ENCODE measurements at places on chromosomes 6 and 20.

- no peak for DNase-seq
These were observed 146.7 kb downstream of the GJA10 start for GRCh38 chr6:90040931-90041330.

GRCh38 chr6:15023448-15023847 lies 222.4 kb upstream of the JARID2 start:
- peak; percentile 74 for DNase-seq

GRCh38 chr6:155404937-155405336 lies 50.7 kb downstream of the NOX3 start:
- no peak for DNase-seq

DNA sequence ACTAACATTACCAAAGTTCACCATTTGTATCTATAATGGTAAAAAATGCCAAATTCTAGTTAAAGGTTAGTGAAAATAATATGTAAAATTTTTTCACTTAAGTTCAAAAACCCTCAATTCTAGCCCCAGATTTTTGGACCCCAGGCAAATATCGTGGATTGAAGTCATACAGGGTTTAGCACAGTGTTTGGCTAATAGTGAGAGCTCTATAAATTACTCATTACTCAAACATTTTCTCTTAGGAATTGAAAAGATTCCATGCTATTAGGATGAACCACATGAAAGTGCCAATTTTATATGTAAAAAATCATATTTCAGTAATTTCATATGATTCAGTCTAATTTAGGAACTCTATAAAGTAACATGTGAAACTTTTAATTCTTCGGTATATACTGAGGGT lies 170.3 kb upstream of the PREP start:
- no peak for DNase-seq

DNA sequence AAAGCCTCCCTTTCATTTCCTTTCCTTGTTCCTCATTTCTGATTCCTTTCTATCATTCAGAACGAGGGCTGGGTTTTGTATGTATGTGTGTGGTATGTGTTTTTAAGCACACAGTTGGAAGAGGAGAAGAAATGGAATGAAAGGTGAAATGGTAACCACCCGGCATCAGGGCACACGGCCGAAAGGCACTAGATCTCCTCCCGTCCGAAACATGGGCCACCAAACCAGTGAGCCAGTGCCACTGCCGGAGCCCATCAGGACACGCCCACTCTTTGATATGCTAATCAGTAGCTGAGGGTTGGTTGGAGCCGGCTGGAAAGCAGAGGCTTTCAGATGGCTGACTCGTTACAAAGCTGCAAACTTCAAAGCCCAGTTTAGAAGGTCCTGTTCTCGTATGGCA lies 228.6 kb upstream of the JARID2 start:
- DNase-seq = no peak

DNA sequence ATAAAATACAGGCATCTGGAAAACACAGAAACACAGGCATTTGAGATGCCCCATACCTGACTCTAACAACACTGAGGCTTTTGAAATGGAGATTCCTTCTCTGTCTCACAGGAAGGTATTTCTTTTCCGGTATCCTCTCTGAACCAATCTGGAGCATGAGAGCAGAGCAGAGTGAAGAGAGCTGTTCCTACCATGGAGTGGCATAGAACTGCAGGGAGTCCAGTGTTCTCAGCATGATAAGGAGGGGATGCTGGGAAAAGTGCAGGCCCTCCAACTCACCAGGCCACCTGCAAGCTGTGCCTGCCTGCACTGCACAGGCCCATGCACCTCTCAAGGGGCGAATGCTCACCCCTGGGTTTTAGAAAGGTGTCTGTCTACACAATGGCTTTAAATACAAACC lies 89.2 kb downstream of the FOXA2 start:
- DNase-seq = no peak

DNA sequence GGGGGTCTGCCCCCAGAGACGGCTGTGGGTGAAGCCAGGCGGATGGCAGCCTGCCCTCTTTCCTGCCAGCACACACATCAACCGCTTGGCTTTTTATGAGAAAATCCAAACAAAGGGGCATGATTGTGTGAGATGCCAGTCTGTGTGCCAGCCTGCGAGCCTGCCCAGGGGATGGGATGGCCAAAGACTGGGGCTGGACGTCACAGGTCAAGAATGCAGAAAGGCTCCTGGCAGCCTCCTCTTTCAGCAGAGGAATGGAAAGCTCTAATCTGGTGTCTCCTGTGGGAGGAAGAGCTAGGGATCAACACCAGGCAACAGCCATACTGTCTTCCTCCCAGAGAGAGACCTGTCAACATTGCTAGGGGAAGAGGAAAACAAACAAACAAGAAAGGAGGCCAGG lies 15.8 kb downstream of the TUBB2B start:
- DNase-seq = no peak

- no peak for DNase-seq
These were observed 7.0 kb downstream of the ADTRP start for GRCh38 chr6:11771473-11772048.

DNA sequence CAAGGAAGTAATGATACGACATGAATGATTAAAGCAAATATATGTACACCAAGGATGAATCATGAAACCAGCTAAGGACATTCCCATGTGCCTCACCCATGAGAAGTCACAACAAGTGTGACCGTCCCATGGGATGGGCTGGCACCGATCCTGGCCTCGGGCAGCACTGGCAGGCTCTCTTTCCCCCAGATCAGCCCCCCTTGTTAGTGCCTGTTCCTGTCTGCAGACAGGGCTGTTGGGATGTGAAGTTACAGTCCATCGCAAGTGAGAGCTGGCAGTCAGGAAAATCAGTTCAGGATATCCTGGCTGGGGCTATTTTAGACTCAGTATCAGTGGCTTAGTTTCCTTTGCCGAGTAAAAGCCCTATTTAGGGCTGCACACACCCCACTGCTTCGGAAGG lies 129.2 kb upstream of the SNX9 start:
- no peak for DNase-seq

GRCh38 chr6:81084776-81085430 lies 667.6 kb downstream of the TENT5A start:
- DNase-seq = no peak

GRCh38 chr6:36076178-36077063 lies 48.8 kb downstream of the MAPK14 start:
- no peak for DNase-seq

- no peak for DNase-seq
These were observed 5.0 kb upstream of the MYT1 start for GRCh38 chr20:64159286-64159680.

GRCh38 chr6:686497-686896 lies 6.4 kb downstream of the EXOC2 start:
- no peak for DNase-seq

Measured in stimulated activated CD4-positive, alpha-beta T cell treated with anti-CD3 and anti-CD28 coated beads, Interleukin-4, amount 100 ng/mL, for 24 hours (primary cell).